G401 (cell line): ENCODE measurements at places on chromosomes 3 and 15. TPM values are rescaled to one million over a fixed set of nuclear protein-coding genes. Genes with fewer than 3 reads are reported as not detected.

Gene CHRD
- 1.4 and 1.8 TPM in 2 replicates for total RNA-seq

Gene DLL4
- total RNA-seq = 0.20 and 0.62 TPM in 2 replicates

- peak; percentile 64 for DNase-seq
Observed at GRCh38 chr3:47578691-47579632, at the start of gene CSPG5. TSS of gene CSPG5 (minus strand) at chr3:47578865. CDS start at chr3:47578693, 172 bp downstream.

DNA sequence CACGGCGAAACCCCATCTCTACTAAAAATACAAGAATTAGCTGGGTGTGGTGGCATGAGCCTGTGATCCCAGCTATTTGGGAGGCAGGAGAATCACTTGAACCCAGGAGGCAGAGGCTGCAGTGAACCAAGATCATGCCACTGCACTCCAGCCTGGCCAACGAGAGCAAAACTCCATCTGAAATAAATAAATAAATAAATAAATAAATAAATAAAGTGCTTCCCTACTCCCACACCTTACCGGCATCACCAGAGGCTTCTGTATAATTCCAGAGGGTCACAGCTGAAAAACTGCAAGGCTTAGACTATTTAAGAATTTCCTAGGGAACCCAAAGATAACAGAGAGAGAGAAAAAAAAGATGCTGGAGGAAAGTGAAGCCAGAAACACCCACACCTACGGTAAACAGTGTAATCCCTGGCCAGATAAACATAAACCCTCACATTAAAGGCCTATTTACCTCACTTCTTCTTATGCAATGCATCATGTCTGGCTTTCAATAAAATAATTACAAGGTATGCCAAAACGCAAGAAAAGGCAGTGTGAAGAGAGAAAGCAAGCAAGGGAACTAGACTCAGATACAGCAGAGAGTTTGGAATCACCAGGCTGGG lies 15.0 kb upstream of the TRPM1 start:
- DNase-seq = no peak

DNA sequence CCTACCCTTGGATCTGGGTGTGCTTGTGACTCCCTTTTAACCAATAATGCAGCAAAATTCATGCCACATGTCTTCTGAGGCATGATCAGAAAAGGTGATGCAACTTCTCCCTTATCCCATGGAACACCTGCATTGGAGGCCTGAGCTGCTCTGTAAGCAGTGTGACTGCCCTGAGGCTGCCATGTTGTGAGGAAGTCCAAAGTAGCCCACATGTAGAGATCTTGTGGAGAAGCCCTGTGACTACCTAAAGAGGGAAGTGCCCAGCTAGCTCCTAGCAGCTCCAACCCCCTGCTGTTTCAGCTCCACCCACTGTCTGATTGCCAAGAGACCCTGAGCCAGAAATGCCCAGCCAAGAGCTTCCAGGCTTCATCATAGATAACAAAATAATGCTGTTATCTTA lies 6.4 kb upstream of the NR1D2 start:
- no peak for DNase-seq

DNA sequence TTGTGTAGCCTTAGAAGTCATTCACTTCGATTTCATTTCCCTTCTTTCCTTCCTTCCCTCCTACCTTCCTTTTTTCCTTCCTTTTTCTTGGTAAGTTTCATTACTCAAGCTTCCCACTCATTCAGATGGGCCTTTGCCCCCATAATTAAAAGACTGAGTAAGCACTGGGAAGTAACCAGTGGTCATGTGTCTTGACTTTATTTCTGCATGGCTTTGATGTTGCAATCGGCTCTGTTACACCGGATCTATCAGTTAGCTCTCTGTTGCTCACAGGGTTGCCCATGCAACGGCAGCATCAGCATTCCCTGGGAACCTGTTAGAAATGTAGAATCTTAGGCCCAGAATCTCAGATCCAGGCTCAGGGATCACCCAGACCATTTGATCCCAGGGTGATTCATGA lies 25.6 kb upstream of the LARS2 start:
- no peak for DNase-seq
